Frontal cortex (tissue), 4 donors: ENCODE measurements at places on chromosomes 12 and 14.

DNA sequence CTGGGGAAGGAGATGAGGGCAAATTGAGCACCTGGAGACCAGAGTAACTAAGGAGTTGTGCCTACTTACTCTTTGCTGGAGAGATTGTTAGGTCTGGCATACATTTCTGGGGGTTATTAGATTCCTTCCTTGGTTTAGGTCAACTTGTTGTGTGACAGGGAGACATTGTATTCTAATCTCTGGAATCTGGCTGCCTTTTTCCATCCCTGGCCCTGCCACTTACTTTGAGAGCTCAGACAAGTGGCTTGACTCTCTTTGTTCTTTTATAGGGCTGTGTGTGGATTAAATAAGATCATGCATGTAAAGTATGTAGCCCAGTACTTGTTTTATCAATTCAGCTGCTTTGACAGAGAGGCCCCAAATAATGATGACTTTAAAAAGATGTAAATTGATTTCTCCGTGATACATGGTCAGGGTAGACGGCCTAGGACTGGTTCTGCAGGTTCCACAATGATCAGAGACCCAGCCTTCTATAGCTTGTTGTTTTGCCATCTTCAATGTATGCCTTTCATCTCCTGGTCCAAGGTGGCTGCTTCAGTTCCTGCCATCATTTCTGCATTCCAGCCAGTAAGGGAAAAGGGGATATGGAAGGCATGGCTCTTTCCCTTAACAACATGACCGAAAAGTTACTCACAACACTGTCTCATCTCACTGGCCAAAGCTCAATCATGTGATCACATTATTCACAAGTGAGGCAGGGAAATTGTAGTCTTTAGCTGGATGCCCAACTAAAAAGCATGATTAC, 72.6 kb downstream of the CHST11 start:
- no peak for DNase-seq

DNA sequence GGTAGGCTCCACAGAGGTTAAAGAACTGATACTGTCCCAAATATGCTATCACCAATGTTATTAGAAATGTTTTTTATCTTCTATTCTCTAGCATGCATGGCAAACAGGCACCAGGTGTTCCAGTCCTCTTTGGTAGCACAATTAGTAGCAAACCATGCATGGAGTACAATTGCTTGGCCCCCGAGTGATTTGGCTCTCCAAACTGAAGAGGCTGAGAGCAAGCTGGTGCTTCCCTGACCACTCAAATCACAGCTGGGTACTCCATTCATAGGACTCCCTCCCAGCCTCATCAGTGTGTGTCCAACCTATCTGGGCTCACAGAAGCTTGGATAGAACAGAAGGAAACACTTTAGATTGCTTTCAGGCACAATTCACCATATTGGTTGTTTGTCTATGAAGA, 93.4 kb downstream of the DIO2 start:
- DNase-seq: no peak

DNA sequence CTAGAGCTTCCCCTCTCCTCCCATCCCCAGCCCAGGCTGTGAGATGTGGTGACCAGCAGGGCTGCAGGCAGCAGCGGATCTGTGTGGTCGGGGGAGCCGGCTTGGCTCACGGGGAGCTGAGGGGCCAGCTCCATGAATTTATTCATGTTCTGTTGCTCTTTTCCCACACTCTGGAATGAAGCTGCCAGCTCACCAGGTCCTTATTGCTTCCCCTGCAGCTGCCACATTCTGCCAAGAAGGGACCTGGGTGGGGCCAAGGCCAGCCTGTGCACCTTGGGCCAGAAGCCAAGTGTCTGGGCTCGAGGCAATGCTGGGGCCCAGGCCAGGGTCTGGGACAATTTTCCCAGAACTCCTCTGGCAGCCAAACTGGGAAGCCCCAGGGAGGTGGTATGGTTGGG, 2.5 kb upstream of the C1QL4 start:
- no peak for DNase-seq

DNA sequence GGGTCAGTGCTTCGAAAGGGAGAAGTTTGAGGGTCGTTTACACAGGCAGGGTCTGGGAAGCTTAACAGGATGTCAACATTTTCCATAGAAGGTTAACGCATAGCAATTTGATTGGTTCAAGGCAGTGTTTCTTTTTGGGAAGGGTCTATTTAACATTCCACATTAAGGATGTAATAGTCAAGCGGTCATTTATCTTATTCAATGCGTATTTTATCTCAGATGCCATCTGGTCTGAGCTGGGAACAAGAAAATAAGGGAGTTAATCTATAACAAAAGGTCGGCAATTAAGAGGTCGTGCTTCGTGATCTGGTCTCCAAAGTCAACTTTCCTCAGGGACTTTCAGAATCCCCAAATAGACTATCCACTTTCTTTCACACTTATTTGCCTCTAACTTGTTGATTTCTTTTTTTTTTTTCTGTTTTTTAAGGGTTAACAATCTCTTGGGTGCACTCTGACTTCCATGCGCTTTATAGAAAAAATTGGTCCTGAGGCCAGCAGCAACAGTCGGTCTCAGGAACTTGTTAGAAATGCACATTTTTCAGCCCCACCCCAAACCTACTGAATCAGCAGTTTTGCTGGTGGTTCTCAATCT, 550 bp upstream of the RESF1 start:
- DNase-seq: no peak

GRCh38 chr12:131915823-131916222, 13.3 kb upstream of the PUS1 start:
- DNase-seq: no peak

DNA sequence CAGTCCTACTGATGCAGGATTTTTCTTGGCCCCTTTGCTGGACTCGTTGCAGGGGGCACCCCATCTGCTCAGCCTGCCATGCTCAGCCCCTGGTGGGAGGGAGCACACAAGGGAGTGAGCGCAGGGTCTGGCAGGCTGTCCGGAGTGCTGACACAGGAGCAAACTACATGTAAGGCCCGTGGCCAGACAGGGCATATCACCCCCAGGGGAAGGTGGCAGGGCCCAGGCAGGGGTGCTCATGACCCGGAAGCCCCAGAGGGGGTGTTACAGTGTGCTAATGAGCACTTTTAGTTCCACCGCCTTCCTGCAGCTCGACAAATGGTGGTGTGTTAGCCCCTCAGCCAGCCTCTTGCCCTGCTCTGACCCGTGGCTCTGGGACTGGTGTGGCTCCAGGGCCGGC, 645.6 kb upstream of the TMEM132C start:
- no peak for DNase-seq
